Left cardiac atrium (tissue), 4 donors: ENCODE measurements at places on chromosomes 2 and 18. TPM values are rescaled to one million over a fixed set of nuclear protein-coding genes. Genes with fewer than 3 reads are reported as not detected.

SIX3 gene
- not detected for total RNA-seq

SP5 gene
- 0.16 TPM for total RNA-seq

EPB41L3 gene
- 28.0 TPM for total RNA-seq

CDH7 gene
- not detected for total RNA-seq

SCYGR4 gene
- total RNA-seq, result not detected

HOXD13 gene
- not detected for total RNA-seq

GRCh38 chr18:12946549-12947284 is 1.1 kb upstream of the SEH1L start:
- DNase-seq, result peak; percentile 74

- no peak for DNase-seq
Measured at GRCh38 chr2:235614176-235614860, 120.5 kb downstream of the AGAP1 start.

- peak; percentile 47 for DNase-seq
Measured at GRCh38 chr2:25877431-25878360, 591 bp downstream of the ASXL2 start.

- DNase-seq, result no peak
Measured at GRCh38 chr18:78713069-78713468, 266.5 kb upstream of the SALL3 start.

GRCh38 chr18:9913151-9913525 is 678 bp upstream of the VAPA start:
- DNase-seq, result no peak

DNA sequence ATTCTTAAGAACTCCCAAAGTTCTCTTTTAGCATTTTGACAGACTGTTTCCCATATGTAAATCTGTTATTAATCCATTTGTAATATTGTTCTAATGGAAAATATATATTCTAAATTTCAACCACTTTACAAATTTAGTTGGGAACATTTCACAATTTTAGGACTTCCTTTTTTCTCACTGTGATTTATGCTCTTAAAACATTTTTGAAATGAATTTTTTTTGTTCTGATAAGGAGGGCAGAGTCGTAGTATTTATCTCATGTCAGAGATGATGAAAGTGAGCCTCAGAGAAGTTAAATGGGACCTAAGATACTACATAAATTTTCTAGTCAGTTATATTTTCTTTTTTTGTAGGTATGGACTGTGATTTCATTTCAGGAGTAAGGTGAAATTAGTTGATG is 26.6 kb downstream of the RASGRP3 start:
- no peak for DNase-seq

DNA sequence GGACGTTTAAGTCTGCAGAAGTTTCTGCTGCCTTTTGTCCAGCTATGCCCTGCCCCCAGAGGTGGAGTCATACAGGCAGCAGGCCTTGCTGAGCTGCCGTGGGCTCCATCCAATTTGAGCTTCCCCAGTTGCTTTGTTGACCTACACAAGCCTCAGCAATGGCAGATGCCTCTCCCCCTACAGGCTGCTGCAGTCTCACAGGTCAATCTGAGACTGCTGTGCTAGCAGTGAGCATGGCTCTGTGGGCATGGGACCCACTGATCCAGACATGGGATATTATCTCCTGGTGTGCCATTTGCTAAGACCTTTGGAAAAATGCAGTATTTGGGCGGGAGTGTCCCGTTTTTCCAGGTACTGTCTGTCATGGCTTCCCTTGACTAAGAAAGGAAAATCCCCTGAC is 726.0 kb downstream of the ERBB4 start:
- DNase-seq, result no peak

DNA sequence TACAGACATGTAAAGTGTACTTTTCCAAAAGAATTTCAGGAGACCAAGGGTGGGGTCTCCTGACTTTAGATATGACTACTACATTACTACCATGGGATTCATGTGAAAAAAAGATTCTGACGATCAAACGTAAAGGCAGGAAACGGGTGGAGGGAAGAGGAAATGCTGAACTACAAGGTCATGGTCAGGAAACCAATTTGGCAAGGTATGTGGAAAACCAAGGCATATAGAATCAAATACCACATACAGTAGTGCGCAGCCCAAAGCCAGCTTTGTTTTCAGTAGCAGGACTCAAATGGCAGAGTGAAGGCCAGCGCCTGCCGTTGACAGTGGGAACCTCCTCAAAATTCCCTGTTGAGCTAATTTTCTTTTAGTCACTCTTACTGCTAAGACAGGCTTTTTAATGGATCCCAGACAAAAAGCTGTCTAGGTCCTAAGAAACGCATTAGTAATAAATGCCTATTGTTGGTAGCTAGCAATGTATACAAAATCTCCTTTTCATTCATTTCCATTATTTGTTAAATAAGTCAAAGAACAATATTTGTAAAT is 57.6 kb upstream of the SERTAD2 start:
- DNase-seq, result no peak

DNA sequence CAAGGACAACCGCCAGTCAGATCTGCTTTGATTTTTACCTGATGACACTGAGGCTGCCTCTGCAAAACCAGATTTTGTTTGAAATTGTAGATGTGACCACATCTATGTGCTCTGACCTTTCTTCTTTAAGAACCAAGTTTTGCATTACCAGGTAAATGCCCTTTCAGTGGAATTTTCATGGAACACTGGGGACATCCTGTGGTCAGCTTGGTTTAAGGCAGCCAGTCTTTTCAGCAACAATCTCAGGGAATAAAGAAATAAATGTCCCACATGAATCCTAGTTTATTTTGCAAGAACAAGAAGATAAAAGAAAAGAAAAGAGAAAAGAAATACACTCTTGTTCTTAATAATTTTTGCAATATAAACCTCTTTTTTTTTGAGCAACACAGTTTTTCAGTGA is 90.6 kb downstream of the POU3F3 start:
- DNase-seq, result no peak

DNA sequence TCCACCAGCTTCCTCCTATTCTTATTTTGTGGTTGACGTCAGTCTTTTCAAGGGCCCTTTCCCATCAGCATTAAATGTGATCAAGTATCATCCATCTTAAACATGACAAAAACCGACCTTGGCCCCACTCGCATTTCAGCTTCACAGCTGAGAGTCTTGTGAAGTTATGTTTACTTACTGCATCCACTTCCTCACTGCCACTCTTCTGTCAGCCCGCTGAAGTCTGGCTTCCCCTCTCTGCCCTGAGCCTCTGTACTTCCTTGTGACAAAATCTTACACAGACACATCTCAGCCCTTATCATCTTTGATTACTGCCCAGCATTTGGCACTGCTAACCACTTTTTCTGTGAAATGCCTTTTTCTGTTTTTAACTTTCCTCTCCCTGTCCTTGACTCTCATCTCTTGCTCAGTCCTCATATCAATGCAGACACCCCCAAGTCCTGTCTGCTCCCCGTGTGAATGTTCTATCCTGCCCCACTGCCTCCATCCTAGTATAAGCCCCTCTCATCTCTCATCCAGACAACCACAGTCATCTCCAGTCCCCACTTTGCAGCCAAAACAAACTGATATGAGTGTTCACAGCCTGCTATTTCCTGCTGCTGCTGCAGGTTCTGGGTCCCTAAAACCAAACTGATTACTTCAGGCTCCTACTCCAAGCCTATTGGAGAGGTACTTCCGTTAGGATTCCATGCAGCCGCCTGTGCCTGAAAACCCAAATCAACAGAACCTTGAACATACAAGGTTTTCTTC is 31.4 kb downstream of the FOSL2 start:
- DNase-seq, result no peak

DNA sequence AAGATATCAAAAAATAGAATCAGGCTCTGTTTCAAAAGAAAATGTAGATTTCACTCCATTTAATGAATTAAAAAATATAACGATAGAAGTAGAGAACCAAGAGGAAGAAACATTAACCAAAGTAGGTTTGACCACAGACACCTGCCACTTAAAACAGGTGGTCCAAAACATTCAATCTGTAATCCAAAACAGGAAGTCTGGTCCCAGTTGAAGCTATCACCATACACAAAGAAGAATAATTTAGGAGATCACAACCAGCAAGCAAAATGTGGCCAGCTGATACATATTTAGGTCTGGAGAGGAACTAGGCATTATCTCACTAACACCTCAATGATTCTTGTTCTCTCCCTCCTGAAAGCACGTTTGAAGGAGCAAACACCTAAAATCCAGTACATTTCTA is 73.1 kb downstream of the FTCDNL1 start:
- DNase-seq, result no peak

GRCh38 chr18:61727241-61728193 is 165.3 kb downstream of the RNF152 start:
- no peak for DNase-seq

DNA sequence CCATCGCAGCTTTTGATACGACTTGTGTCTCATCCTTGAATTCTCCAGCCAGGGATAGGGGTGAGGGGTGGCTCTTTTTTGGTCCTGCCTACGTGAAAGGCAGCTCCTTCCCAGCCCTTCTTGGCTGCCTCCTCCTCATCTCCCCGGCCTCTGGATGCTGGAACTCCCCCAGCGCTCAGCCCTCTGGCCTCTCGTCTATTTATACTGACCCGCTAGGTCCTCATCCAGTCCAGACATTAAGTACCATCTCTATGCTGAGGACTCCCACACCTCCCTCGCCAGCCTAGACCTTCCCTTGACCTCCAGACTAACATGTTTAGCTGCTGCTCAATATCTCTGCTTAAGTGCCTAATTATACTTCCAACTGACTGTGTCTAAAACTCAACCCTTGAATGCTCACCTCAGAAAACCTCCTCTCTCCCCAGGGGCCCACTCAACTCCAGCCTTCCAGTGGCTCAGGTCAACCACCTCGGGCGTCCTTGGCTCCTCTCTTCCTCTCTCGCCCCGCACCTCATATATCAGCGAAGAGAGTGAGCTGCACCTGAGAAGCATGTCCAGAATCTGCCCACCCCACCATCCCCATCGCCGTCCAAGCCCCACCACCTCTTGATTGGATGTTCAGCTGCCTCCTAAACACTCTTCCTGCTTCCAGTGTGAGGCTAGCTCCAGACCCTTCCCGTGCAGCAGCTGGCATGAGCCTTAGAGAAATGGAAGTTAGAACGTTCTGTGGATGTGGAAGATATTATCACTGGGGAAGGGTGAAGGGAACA is 34.8 kb downstream of the TOGARAM2 start:
- peak; percentile 71 for DNase-seq

GRCh38 chr2:4020153-4020552 is 316.8 kb downstream of the DCDC2C start:
- no peak for DNase-seq

GRCh38 chr2:44061876-44062275 is 66.1 kb upstream of the LRPPRC start:
- no peak for DNase-seq

DNA sequence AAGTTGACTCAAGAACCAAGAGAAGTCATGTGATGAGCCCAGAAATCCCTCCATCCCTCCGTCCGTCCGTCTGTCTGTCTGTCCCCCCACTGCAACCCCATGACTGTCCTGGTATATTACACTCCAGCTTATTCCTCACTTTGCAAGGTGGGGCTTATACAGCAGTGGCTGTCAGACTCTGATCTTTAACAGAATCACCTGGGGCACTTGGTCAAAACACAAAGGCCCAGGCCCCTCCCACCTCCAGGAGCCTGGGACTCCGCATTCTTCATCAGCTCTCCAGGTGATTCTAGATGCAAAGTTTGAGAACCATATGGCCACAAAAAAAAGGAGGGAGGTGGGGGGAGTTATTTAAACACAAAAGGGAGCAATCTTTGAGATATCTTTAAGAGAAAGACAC is 61.4 kb downstream of the MYO5B start:
- DNase-seq, result no peak

DNA sequence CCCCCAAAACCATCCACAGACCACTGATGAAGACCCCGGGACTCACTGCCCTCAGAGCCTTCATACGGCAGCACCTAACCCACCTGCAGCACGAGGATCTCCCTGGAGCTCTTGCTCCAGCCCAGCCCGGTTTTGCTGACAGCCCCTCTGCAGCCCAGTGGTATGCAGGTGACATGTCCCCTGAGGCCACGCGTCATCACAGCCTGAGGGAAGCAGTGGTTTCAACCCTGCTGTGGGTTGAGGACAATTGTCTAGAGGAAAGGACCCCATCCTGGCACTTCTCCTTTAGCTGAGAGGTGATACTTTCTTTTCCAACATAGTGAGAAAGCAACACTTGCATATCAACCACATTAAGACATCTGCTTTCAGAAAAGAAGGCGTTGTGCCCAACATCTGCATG is 134.0 kb downstream of the SEPTIN10 start:
- DNase-seq, result no peak

DNA sequence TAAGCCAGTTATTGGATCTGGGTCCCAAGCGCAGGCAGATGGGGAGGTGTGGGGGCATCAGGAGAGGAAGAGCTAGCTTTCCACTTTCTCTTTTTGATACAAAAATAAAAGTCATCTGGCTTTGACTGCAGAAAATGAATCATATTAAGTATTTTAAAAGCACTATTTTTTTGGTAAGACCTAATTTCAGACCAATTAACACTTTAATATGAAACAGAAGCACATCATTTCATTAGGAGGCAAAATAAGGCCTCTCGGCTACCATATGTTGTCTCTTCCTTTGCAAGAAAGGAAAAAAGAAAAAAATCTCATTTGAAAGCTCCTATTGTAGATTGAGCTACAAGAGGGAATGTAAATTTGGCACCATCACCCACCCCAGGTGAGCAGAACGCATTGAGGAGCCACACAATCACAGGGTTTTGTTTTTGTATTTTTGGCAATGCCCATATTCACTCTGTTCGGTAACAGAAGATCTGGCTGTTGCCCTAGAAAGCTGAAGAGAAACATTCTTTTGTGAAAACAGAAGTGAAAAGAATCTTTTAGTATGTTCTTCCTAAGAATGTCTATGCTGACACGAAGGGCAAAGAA is 390.7 kb upstream of the ETAA1 start:
- DNase-seq, result no peak
